ENCODE measurements at places on chromosomes 4 and X.

- DNase-seq: no peak
Measured at GRCh38 chr4:41963105-41963504, 18.5 kb upstream of the DCAF4L1 start.

DNA sequence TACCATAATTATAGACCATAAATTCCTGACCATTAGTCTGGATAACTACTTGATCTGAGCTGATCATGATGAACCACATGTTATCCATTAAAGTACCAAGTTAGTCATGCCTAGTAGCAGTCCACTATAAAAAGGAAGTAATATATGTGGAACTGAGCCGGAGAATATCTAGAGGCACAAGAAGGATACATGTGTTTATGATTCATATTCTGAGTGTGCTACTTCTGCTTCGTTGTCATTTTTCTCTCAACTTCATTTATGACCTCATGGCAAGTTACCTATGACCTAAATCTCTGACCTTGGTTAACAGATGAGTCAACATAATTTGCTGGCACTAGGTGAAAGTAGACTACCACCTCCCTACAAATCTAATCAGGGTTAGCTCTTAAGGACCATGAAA, 56.5 kb upstream of the ANKRD17 start:
- no peak for DNase-seq

- no peak for DNase-seq
Measured at GRCh38 chr4:152591396-152591795, 55.5 kb upstream of the FBXW7 start.

DNA sequence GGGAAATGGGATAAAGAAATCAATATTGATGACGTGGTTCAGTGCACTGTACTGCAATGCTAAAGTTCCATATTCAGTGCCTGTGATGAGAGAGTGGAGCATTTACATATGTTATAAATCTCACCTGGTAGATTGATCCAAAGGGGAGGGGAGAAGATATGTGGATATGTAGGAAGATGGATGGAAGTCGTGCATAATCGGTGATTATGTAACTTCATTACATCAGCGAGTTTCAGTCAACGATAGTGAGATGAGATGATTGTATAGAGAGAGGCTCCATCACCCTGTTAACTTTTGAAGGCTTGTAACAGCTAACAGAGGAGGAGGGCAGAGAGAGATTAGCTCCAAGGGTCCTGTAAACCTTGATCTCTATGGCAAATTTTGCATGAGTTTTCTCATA, 1.8 kb downstream of the IL1RAPL1 start:
- no peak for DNase-seq

DNA sequence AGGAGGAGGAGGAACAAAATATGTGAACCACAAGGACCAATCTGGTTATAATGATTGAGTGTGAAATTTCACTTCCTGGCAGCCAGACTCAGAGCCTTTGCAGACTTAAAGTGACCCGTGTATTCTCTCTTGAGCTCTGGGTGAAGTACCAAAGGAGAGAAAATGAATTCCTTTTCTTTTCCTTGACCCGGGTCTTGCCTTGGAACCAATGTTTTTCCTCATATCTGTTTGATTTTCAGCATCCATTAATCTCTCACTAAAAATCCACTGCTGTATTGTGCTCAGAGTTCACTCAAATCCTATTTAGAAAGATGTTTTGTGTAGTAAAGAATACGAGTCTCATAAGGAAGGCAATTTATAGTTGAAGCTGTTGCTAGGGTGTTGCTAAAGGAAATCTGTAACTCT, 78.3 kb upstream of the C1QTNF7 start:
- no peak for DNase-seq

- no peak for DNase-seq
Measured at GRCh38 chr4:124060261-124060918, 652.1 kb downstream of the ANKRD50 start.

- DNase-seq: no peak
Measured at GRCh38 chr4:25421816-25422525, 44.9 kb downstream of the ANAPC4 start.

- no peak for DNase-seq
Measured at GRCh38 chr4:169566021-169566818, 46.2 kb downstream of the NEK1 start.

DNA sequence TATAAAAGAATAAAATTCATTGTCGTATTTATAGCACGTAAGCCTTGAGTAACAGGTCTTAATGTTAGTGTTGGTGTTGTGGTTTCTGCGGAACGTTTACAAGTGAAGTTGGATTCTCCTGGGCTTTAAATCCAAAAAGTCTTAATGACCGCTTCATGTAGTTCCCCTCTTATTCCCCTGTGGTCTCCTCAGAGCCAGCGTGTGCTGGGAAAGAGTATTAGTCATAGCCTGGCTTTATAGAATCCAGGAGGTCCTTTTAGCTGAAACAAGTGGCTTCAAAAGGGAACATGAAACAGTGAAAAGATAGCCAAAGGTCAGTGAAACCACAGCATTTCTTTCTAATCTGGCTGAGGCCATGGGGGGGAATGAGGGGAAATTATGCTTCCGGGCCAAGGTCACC, 79.1 kb downstream of the CLCN4 start:
- no peak for DNase-seq

- no peak for DNase-seq
Measured at GRCh38 chrX:139113708-139114107, 402.2 kb upstream of the FGF13 start.

- DNase-seq: no peak
Measured at GRCh38 chr4:158682066-158682465, 10.0 kb downstream of the ETFDH start.

DNA sequence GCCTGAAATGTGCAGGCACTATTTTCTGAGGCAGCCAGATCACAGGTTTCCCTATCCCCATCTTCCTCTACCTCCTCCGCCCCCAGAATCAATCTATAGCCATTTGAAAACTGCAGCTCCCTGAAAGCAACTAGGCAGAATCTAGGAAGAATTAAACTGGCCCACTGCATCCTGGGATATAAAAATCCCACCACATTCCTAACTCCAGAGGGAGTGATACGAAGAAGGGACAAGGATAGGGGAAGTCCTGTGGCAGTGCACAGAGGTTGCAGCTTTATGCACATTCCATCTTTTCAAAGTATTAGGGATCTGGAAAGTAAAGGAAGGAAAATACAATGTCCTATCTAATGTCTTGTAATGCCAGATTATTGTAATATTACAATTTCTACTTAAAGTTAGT, 18.3 kb upstream of the HERC3 start:
- no peak for DNase-seq

DNA sequence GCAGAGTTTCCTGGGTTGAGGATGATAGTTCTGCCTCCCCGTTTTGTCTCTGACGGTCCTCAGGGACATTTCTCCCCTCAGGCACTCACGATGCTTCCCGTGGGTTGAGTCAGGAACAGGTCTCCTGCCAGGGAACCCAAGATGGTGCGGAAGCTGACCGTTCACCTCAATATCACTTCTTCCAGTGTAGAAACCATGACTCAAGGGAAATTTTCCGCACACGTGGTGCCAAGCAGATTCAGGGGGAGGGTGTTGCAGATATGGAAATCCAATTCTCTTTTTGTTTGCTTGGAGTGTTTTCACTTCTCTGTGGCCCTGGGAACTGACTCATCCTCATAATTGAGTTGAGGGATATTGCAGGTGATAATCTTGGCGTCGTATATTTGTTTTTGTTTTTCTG, 46.7 kb downstream of the CXorf49B start:
- DNase-seq: no peak

GRCh38 chr4:115944146-115944905, 830.9 kb upstream of the NDST4 start:
- DNase-seq: no peak

GRCh38 chr4:156775813-156776212, 195.8 kb downstream of the PDGFC start:
- no peak for DNase-seq

- DNase-seq: no peak
Measured at GRCh38 chrX:33032700-33033099, 178.6 kb downstream of the DMD start.

GRCh38 chr4:57233386-57233785, 123.2 kb upstream of the IGFBP7 start:
- DNase-seq: no peak

GRCh38 chr4:83075311-83076095, 39.0 kb downstream of the PLAC8 start:
- no peak for DNase-seq

- DNase-seq: no peak
Measured at GRCh38 chr4:54525602-54526001, 132.2 kb upstream of the KIT start.

DNA sequence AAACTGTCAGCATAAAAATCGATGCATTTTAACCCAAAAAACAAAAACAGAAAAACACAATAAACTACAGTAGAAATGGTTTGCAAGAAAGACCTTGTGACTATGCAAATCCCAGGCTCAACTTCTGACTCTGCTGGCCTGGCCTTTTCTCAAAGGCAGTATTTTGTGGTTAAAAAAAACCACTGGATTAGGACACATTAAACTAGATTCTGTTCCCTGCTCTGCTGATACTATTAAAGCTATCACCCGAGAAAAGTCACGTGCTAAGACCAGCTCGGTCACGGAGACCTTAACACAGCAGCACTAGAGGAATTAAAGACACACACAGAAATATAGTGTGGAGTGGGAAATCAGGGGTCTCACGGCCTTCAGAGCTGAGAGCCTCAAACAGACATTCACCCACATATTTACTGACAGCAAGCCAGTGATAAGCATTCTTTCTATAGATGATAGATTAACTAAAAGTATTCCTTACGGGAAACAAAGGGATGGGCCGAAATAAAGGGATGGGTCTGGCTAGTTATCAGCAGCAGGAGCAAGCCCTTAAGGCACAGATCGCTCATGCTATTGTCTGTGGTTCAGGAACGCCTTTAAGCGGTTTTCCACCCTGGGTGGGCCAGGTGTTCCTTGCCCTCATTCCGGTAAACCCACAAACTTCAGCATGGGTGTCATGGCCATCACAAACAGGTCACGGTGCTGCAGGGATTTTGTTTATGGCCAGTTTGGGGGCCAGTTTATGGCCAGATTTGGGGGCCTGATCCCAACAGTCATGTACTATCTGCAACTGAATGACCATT, 16.1 kb downstream of the CBR4 start:
- no peak for DNase-seq

GRCh38 chr4:55075823-55076716, 49.3 kb downstream of the KDR start:
- no peak for DNase-seq

GRCh38 chr4:151629097-151629783, 131.6 kb downstream of the GATB start:
- no peak for DNase-seq

DNA sequence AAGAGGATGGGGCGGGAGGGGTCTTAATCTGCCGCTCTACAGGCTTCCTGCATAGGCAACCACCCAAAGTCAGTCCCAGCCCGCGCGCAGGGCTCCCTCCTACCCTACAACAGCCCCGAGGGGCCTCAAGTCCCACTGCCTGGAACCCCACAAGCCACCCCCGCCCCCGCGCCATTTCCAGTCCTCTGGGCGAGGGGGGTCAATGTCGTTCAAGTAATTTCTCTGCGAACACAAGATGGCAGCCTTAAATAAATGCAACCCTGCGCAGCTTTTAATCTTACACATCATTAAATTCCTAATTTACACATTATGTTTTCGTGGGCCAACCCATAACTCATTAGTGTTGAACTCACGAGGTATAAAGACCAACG, 92.9 kb downstream of the BCOR start:
- no peak for DNase-seq

GRCh38 chr4:138110815-138111214, 131.3 kb downstream of the SLC7A11 start:
- DNase-seq: no peak

DNA sequence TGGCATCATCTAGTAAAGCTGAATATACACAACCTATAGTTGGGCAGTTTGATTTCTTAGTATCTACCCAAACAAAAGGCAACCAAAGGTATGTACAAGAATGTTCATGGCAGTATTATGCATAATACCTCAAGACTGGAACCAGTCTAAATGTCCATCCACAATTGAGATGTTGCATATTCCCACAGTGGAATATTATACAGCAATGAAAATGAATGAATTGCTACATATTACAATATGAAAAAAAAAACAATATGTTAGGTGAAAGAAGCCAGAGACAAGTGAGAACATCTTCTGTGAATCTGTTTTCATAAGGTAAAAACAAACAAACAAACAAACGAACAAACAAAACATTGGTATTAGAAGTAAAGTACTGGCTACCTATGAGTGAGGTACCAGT, 11.6 kb upstream of the RAB28 start:
- no peak for DNase-seq

- DNase-seq: no peak
Measured at GRCh38 chr4:8195431-8195830, 3.7 kb upstream of the SH3TC1 start.

Data from activated naive CD4-positive, alpha-beta T cell (primary cell).